ENCODE measurements at places on chromosomes 3 and 15.

GRCh38 chr15:60417112-60417511 lies 19.3 kb upstream of the ANXA2 start:
- DNase-seq = no peak

GRCh38 chr3:50275996-50276761 lies 2.7 kb upstream of the LSMEM2 start:
- DNase-seq = no peak

- no peak for DNase-seq
Observed at GRCh38 chr3:66430876-66431275, 69.9 kb downstream of the LRIG1 start.

DNA sequence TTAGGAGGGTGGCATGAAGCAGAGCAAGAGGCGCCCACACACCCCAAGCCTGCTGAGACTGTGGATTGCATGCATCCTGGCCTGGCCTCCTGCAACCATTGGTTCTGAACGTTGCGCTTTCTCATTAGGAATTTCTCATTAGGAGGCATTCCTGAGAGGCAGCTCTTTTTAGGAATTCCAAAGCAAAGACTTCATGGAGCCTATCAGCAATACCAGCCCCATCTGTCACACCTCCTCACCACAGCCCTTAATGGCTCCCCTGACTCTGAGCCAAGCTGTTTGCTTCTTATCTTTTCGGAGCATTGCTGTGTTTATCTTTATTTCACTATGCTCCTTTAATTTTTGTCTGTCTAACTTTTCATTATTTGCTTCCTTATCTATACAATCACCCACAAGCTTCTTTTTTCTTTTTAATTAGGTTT lies 226.9 kb downstream of the CACNA2D3 start:
- DNase-seq = no peak

- no peak for DNase-seq
Observed at GRCh38 chr3:48797626-48798025, 50.0 kb downstream of the PRKAR2A start.

DNA sequence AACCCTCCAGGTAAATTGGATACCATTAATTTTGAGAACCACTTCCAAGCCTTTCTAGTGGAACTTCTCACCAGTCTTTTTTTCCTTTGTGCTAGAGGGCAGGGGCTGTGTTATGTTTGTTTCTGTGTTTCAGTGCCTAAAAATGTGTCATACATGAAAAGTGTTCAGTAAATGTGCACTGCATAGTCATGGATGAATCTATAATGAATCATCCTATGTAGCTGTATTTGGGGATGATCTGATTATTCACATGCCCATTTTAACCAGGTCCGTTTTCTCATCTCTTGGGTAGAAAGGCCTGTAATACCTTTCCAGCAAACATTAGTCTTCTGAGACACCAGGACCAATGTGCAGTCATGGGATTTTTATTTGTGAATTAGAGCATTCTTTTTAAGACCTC lies 583.0 kb upstream of the GOLIM4 start:
- no peak for DNase-seq

- DNase-seq = no peak
Observed at GRCh38 chr3:20523293-20523692, 337.3 kb upstream of the SGO1 start.

GRCh38 chr3:187718802-187719201 lies 16.4 kb upstream of the RTP2 start:
- peak; percentile 26 for DNase-seq

- no peak for DNase-seq
Observed at GRCh38 chr3:40465456-40465855, 8.3 kb downstream of the RPL14 start.

DNA sequence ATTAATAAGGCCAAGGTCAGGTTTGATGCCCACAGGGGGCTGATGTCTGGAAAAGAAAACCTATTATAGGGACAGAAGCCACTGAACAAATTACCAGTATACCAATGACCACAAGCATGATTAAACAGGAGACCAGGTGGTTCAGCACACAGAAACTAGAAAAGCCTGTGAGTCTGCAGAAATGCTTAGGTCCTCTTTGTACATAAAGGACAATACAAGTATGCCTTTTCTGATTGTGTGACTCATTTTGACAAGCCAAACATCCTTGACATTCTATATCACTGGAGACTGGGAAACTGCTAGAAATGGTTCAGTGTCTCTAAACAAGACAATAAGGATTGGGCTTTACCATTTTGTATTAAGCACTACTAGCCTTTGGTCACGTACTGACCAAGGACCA lies 113.2 kb upstream of the MYO5C start:
- no peak for DNase-seq

- DNase-seq = no peak
Observed at GRCh38 chr3:111588527-111588926, 6.6 kb downstream of the ZBED2 start.

- peak; percentile 39 for DNase-seq
Observed at GRCh38 chr15:64355348-64355943, 527 bp downstream of the CSNK1G1 start.

- no peak for DNase-seq
Observed at GRCh38 chr3:134359121-134360010, 14.9 kb downstream of the AMOTL2 start.

- DNase-seq = no peak
Observed at GRCh38 chr15:41605566-41605965, 46.6 kb downstream of the TYRO3 start.

DNA sequence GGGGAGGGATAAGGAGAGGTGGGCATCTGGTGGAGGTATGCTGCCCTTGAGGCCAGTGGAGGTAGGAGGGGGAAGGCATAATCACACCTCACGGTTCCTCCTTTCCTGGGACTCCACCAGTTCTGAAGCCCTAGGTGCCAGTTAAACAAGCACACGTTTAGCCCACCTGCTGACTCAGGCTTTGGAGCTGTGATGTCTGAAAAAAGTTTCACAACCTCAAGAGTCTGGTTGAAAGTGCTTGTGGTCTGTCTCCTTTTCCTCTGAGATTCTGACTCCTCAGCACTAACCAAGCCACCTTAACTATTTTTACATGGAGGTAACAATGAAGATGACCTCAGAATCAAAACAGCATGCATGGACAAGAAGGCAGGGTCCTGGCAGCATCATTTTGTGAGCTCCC lies 23.0 kb downstream of the HPS3 start:
- no peak for DNase-seq

DNA sequence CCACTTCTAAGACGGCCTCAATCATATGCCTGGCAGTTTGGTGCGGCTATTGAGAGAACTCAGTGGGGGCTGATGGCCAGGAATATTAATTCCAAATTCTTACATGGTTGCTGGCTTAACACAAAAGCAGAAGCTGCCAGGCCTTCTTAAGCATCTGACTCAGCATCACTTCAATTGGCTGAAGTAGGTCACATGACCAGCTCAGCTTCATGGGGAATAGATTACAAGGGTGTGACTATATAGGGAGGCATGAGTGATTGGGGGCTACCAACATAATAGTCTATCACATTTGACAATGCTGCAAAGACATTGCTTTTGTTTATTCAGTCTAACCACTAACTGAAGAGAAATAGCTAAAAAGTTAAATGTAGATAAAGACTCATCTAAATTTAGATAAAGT lies 101.6 kb upstream of the ANKRD28 start:
- no peak for DNase-seq

- DNase-seq = no peak
Observed at GRCh38 chr15:101250873-101251829, 697 bp downstream of the CHSY1 start.

GRCh38 chr3:30941342-30941741 lies 46.9 kb upstream of the GADL1 start:
- no peak for DNase-seq

DNA sequence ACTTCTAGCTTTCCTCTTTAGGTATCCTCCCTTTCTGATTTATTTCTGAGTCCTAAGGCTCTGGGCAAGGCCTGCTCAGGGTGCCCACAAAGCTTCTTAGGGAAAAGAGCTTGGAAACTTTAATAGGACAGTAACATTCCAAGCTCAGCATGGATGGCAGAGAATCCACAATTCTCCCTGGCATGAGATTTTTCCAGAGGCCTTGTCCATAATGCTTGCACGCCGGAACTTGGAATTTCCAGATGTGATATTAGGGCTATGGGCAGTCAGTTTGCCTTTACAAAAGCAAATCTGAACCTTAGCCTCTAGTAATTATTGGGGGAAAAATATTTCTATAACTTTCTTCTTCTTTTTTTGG lies 139.0 kb upstream of the RBMS3 start:
- no peak for DNase-seq

- no peak for DNase-seq
Observed at GRCh38 chr3:33377931-33378330, 62.3 kb downstream of the UBP1 start.

DNA sequence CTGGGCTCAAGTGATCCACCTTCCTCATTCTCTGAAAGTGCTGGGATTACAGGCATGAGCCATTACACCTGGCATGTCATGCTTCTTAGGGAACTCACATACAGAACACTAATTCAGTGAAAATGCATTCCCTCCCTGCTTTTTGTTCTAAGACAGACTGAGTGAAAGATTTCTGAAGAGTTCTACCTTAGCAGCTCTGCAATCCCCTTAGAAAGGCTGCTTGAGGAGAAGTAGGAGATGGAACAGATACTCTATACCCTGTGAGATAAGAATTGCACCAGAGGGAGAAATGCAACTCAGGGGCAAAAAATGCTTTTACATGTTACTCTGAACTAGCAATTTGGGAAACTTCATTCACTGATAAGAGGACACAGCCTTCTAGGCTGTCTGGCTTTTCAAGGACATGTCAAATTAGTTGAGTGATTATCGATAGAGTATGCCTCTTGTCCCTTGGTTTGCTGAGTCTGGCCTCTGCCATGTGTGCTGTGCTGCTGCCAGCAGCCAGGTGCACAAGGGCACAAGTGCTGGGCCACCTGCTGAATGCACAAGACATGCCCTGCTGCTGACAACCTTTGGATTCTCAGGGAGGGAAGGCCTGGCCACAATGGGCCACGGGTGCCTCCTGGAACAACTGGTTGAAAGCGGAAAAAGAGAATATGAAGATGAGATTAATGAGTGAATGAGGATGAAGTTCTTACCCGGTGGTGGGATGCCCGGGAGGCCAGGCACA lies 17.8 kb downstream of the UQCC5 start:
- no peak for DNase-seq

DNA sequence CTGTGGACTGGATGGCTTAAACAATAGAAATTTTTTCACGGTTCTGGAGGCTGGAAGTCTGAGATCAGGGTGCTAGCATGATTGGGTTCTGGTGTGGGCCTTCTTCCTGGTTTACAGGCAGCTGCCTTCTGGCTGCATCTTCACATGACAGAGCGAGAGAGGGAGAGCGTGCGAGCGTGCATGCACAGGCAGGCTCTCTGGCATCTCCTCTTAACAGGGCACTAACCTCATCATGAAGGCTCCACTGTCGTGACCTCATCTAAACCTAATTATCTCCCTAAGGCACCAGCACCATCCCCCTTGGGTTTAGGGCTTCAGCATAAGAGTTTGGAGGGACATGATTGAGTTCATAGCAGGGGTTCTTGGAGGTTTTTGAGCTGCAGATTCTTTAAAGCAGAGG lies 292.0 kb upstream of the C2CD4B start:
- DNase-seq = no peak

GRCh38 chr15:63677778-63678177 lies 80.6 kb downstream of the FBXL22 start:
- no peak for DNase-seq

DNA sequence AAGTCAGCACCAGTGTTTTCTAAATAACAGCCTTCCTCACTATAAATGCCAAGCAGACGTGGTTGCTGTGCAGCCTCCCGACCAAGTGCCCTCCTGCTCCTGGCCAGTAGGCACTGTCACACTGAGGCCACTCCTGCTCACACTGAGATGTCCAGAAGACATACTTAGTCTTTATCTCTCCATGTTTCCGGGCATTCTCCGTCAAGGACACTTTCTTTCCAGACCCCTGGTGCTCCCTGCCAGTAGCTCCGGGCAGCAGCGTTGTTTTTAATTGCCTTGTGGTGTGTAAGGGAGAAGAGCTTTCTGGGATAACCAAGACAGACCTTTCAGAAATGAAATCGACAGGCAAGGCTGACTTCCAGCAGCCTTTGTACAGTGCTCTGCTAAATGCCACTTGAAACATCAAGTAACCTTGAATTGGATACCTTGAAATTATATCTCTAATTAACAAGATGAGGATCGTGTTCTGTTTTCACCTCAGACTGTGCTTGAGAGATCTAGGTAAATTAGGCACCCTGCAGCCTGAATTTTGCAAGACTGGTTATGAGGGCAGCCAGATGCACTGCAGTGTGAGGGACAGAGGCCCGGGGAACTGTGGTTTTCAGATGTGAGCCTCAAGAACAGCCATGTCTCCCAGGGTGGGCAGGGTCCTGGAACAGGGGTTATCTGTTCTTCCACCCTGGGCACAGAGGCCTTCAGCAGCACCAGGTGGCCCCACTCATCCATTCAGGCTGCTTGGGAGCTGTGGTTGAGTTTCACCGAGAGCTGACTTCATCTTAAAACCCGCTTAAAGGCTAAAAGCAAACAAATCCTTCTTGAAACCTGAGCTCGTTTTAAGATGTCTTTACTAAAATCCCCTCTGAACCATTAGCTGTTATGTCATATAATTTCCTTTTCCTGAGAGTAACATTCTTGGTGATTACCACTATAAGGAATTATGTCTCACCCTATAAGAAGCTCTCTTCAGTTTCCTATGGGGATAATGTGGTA lies 105.5 kb upstream of the IL12A start:
- no peak for DNase-seq

GRCh38 chr15:40285151-40285550 lies 2.3 kb upstream of the ANKRD63 start:
- no peak for DNase-seq

DNA sequence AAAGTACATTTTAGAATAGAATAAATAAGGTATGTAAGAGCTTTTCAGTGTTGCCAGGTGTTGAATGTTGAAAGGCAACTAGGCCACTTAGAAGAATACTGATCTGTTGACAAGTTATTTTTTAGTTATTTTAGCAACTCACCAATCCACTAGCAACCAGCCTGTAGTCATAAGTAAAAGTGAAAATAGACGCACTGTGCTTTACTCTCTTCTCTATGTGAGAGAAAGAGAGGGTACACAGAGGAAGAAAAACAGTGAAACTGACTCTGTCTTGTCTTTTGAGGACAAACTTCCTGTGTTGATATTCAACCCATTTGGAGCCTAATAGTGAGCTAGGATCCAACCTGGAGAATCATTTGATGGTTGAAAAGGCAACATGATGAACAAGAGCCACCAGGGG lies 327.1 kb upstream of the GOLIM4 start:
- no peak for DNase-seq

DNA sequence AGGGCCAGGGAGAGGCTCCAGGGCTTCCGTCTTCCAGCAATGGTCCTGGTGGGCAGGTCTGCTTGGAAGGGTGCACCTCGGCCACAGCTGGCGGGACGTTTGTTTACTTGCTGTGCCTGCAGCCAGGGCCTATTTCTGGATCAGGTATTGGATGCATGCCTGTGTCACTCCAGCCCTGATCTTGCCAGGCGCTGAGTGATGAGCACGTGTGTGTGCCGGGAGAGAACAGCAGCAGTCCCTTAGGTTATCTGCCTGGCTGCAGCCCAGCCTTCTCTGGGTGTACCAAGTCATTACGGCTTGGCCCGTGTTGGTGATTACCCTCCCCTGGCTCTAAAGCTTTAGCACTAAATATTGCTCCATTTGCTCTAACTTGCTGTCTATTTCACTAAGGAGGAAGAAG lies 14.9 kb downstream of the CCDC32 start:
- DNase-seq = no peak
